ENCODE measurements at places on chromosomes 4 and X.

- no peak for DNase-seq
Observed at GRCh38 chrX:100649550-100650356, 5.8 kb downstream of the SRPX2 start.

DNA sequence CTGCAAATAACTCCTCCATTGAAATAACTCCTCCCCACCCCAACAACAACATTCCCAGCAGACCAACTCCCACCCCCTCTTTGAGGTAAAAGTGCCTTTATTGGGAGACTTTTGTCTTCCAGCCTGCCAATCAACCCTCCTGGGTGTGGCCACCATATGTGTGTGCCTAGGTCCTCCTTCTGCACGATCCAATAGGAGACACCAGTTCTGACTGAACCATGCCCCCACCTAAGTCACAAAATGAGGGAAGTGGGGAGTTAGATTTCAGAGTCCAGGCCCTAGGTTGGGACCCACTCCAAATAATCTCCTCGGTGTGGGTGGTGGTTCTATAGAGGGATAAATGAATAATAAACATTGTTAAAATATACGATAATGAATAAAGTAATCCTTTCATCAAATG lies 3.0 kb downstream of the PLP2 start:
- no peak for DNase-seq

DNA sequence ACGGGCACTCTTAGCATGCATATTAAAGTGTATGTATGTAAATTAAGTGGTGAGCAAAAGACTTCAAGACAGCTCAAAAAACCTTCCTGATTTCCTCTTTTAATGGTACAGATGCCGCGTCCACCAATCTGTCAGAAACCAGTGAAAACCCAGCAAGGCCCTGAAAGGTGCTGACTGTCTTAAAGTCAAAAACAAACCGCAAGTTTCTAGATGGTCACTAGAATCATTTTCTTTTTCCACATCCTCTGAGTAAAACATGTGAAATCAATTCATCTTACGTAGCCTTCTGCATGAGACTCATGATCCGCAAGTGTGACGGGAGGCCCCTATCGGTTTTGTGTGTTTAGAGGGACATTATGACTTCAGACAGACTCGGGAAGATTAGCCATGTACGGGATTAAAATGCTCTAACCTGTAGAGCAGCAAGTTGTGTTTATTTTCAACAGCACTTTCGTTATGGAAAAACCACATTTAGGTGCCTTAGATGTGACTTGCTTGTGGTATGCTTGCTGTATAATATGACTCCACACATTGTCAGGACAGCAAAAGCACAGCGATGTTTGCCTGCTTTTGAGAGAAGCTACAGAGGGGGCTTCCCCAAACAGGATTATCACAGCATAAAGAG lies 88.2 kb upstream of the STS start:
- no peak for DNase-seq

DNA sequence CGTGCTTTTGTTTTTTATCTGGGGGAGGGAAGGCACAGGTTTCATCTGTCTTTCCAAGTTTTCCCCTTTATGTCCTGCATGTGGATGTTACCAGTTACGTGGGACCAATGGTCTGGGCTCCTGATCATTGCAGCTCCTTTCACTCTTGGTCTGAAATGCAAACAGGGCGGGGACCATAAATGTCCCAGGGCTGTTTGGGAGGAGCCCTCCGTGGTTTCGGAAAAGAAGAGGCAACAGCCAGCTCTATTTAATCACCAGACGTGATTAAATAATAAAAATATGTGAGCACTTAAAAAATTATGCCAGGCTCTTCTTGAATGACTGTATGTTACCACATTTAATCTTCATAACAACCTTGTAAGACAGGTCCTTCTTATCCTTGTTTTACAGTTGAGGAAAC lies 30.8 kb upstream of the C1GALT1C1 start:
- peak; percentile 43 for DNase-seq

DNA sequence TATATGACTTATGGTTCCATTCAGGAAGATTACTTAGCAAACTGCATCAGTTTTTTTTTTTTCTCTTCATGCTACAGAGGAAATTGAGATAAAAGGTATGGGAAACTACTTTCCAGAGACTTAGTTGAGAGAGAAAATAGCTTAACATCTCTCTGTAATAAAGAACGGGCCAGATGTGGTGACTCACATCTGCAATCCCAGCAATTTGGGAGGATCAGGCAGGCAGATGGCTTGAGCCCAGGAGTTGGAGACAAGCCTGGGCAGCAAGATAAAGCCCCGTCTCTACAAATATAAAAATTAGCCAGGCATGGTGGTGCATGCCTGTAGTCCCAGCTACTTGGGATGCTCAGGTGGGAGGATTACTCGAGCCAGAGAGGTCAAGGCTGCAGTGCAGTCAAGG lies 271.2 kb upstream of the TENM3 start:
- no peak for DNase-seq

- no peak for DNase-seq
Observed at GRCh38 chrX:121356139-121356849, 308.9 kb downstream of the GLUD2 start.

DNA sequence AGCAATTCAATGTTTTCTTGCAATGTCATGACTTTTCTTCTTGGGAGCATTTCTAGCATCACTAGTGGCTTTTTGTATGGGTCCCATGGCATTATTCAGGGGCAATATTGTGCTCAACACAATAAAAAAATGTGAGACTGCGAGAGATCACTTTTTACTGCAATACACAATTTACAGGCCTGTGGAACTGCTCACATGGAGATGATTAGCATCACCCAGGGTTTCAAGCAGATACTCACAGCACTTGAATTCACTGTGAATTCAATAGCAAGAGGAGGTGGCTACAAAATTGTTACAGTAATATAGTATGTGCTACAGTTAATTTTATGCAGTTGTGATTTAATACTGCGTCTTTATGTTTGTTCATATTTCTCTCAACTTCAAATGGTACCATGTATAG lies 50.4 kb downstream of the TBC1D19 start:
- no peak for DNase-seq

Measured in LoVo (cell line).